Activated naive CD8-positive, alpha-beta T cell treated with anti-CD3 and anti-CD28 coated beads, Interleukin-2, amount 10 ng/mL, durations not matched to agents 7 days and 5 days (primary cell): ENCODE measurements at places on chromosomes 6 and 20. TPM values are rescaled to one million over a fixed set of nuclear protein-coding genes. Genes with fewer than 3 reads are reported as not detected.

DNA sequence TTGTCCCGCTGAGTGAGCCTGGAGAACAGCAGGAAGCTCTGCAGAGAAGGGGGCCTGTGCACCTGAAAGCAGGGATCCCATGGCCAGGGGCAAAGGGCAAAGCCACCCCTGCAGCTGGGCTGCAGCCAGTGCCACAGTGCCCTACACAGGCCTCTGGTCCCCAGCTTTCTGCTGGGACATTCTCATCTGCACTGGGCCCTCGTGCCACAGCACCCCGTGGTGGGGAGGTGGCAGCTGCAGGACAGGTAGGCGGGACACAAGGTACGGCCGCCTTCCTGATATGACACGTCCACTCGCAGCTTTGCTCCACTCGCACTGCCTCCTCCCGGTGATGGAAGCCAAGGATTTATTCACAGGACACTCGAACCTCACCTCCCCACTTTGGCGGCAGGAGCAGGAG is 27.2 kb downstream of the INSM1 start:
- no peak overlapping the region for H3K4me3 ChIP-seq
- no peak overlapping the region for H3K27ac ChIP-seq
- no peak for DNase-seq
- no peaks in the 10 kb centered on the region for H3K27me3 ChIP-seq
- H3K4me1 ChIP-seq, result no peaks in the 10 kb centered on the region

- H3K27ac ChIP-seq, result no peak overlapping the region
- peaks cover 10% of the 10 kb centered on the region for H3K27me3 ChIP-seq
- DNase-seq, result no peak
- no peak overlapping the region for H3K4me3 ChIP-seq
Observed at GRCh38 chr6:145020543-145020942, 714.8 kb downstream of the EPM2A start.

- peaks cover 4% of the 10 kb centered on the region for H3K27me3 ChIP-seq
- H3K4me3 ChIP-seq, result peak overlapping the region; percentile 73
- DNase-seq, result peak; percentile 55
- peak overlapping the region; percentile 16 for H3K27ac ChIP-seq
- peaks cover 7% of the 10 kb centered on the region for H3K4me1 ChIP-seq
Observed at GRCh38 chr20:5504061-5504739, 187.4 kb upstream of the PROKR2 start.

DNA sequence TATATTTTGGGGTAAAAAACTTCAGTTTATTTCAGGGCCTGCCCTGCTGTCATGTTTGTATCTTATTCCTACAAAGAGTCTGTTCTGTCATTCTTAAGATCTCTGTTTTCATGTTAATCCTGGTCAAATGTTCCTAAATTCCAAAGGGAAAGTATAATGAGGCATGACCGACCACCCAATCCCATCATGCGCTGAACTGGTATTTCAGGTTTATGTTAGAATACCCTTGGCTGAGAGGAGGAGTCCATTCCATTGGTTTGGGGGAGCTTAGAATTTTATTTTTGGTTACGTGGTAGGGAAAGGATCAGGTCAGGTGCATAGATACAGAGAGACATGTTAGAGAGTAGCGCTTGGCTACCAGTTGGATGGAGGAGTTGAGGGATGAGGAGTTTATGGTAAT is 25.7 kb downstream of the CFAP61 start:
- no peaks in the 10 kb centered on the region for H3K36me3 ChIP-seq
- H3K4me1 ChIP-seq, result no peaks in the 10 kb centered on the region
- peaks cover 22% of the 10 kb centered on the region for H3K27me3 ChIP-seq

- H3K4me1 ChIP-seq, result no peaks in the 10 kb centered on the region
- peaks cover 31% of the 10 kb centered on the region for H3K27me3 ChIP-seq
- DNase-seq, result no peak
- H3K27ac ChIP-seq, result no peak overlapping the region
Observed at GRCh38 chr6:17790489-17790888, 83.8 kb upstream of the NUP153 start.

Gene SLC22A16
- not detected for total RNA-seq

Gene GGT7
- total RNA-seq, result 19.8 TPM

Gene SCUBE3
- 0.20 TPM for total RNA-seq

Gene ADA
- total RNA-seq, result 98.8 TPM

Gene ZNF831
- 16.3 TPM for total RNA-seq

Gene APOM
- total RNA-seq, result 4.6 TPM

Gene TXLNB
- total RNA-seq, result 0.69 TPM

Gene WFDC10B
- not detected for total RNA-seq
